ENCODE measurements at places on chromosomes 13 and 19.

GRCh38 chr19:13827656-13828055 lies 32.4 kb downstream of the ZSWIM4 start:
- DNase-seq = no peak

GRCh38 chr13:31092646-31093045 lies 69.1 kb downstream of the HSPH1 start:
- no peak for DNase-seq

DNA sequence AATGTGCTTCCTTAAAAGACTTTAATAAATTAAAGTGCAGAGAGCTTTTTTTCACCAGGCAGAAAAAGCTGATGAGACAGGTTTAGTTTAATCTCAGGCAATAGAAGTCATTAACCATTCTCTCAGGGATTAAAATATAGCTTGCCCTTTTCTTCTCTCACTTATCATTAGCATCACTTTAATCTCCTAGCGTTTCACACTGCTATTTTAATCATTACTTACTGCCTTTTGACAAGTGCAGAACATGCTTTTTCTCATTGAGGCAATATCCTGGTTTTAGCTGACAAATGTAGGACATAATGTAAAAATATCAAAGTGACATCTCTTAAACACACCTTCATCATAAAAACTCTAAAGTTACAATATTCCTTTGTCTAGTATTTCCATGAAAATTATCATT lies 94.6 kb downstream of the DACH1 start:
- DNase-seq = no peak

DNA sequence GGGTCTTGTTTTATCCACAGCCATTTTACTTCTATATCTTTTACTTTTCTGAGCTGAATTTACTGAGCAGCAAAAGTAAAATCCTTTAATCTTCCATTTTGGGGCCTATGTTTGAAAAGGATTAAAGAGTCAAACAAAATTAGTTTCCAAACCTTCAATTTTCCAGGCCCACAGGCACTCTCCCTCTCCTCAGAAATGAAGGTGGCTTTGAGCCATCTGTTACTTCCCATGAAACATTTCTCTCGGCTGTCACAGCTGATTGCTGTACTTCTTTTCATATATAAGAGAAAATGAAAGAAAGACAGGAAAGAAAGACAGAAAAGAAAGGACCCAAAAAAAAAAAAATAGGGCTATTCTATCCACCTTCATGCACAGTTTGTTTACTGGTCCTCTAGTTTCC lies 194.9 kb downstream of the LACC1 start:
- no peak for DNase-seq

GRCh38 chr19:52237771-52238400 lies 31.5 kb upstream of the ZNF766 start:
- peak; percentile 53 for DNase-seq

DNA sequence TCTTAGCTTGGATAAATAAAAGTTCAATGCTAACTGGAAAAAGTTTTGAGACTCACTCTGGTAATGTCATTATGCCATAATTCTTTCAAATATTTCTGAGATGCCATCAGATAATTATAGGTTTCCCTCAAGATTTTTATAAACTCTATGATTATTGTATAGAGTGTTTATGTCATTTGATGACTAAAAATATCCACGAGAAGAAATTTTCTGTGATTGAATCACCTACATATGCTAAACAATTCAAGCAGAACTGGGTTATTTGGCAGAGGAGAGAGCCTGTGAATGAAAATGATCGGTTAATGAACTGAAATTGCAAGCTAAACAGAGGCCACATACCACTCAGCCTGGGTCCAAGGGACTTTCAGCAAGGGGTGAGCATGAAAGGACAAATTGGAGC lies 92.6 kb upstream of the TSC22D1 start:
- no peak for DNase-seq

Measured in stimulated activated CD4-positive, alpha-beta T cell treated with anti-CD3 and anti-CD28 coated beads, Interleukin-4, amount 100 ng/mL, for 1 hour (primary cell).